ENCODE measurements at places on chromosomes 7 and 10.

DNA sequence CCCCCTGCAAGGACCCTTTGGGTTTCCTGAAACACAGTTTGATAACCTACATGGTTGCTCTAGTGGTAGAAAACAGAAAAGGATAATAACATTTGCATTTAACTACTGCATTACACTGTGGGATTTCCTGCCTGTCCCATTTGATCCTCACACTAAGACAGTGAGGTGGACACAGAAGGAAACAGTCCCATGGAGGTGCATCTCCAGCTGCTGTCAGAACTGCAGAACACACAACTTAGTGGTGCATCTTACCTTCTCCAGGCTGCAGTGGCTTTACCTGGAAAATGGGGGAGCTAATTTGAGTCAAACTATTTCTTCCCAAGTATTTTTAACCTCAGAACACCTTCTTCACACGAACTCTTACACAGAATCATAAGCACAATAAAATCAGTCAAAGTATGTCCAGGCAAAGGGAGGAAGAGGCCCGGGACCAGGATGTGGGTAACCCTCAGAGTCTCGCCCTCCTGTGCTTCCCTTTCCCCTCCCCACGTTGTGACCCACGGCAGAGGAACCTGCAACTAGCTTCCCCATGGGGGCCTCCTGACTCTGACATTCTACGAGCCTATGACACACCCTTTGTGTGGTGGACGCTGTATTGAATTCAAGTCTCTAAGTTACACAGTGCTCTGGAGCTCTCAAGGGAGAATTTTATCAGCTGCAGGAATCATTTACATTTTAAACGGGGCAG is 33.7 kb downstream of the SCRN1 start:
- no peak for DNase-seq

GRCh38 chr10:97183314-97183713 is 2.4 kb downstream of the SLIT1 start:
- no peak for DNase-seq

DNA sequence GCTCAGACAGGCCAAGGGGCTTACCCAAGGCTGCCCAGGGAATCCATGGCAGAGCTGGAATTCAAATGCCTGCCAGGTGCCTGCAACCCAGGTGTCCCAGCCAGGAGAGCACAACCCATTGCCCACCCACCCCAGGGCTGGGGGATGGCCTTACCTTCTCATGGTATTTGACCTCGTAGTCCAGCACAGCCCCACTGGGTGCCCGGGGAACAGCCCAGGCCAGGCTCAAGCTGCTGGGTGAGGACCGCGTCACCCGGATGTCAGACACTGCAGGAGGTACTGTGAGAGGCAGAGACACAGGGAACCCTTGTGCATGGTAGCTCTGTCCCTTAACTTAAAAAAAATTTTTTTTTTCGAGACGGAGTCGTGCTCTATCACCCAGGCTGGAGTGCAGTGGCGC is 9.0 kb downstream of the EPHB4 start:
- DNase-seq, result no peak

GRCh38 chr10:95214369-95214768 is 20.3 kb downstream of the ACSM6 start:
- DNase-seq, result no peak

DNA sequence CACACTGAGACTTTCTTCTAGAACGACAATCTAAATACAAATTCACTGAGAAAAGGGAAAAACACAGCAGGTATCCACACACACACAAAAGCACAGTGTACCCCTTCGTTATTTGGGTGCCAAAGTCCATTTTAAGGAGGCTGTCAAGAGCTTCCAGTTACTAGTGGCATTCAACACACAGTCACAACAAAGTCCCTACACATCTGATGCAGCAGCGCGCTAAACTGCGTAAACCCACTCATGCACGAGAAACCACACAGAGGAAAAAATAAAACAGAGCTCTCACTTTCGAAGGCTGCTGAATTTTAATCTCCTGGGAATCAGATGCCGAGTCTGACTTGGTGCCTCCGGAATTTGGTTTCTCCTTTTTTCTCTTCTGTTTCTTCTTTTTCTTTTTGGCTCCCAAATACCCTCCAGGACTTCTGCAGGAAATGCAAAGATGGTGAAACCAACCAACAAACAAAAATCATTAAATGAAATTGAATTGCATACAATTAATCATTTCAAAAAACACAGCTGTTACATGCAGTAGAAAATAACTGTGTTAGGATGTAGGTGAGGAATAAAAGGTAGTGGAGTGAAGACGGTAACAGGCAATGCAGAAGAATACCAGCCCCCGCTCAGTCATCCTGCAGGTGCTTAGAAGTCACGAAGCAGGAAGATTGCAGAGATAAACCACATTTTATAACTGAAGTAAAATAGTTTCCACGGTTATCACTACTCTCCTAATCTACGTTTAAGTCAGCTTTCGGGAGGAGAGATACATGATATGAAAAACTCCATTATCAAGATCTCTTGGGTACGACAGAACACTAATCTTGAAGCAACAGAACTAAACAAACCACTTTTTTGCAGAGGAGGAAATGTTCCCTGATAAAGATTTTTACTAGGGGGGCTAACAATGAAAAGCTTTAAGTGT is 27.1 kb downstream of the NMT2 start:
- no peak for DNase-seq

DNA sequence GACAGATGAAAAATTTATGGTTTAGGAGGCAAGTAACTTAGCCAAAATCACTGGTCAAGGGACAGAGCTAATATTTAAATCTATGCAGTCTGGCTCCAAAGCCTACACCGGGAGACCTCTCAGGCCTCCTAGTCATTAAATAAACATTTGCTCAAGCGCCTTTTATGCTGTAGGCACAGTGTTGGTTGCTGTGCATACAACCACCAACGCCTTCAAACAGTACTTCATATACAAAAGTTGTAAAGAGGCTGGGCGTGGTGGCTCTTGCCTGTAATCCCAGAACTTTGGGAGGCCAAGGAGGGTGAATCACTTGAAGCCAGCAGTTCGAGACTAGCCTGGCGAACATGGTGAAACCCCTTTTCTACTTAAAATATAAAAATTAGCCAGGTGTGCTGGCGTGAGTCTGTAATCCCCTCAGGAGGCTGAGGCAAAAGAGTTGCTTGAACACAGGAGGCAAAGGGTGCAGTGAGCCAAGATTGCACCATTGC is 159.8 kb downstream of the MAGI2 start:
- DNase-seq, result no peak

DNA sequence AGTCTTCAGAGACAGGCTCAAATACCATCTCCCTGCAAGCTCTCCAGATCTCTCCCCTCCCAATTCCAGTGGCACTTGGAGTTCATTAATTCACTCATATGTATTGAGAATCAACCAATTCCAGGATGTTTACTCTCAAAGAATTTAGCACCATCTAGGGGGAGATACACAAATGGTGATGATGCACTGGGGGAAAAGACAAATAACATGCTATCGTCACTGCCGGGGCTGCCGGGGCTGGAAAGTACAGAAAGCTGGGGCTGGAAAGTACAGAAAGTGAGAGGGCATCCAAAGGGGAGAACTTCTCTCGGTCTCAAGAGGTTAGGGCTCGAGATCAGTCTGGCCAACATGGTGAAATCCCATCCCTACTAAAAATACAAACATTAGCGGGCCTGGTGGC is 118.7 kb downstream of the MKX start:
- no peak for DNase-seq

GRCh38 chr10:488933-489215 is 200.6 kb downstream of the DIP2C start:
- no peak for DNase-seq

DNA sequence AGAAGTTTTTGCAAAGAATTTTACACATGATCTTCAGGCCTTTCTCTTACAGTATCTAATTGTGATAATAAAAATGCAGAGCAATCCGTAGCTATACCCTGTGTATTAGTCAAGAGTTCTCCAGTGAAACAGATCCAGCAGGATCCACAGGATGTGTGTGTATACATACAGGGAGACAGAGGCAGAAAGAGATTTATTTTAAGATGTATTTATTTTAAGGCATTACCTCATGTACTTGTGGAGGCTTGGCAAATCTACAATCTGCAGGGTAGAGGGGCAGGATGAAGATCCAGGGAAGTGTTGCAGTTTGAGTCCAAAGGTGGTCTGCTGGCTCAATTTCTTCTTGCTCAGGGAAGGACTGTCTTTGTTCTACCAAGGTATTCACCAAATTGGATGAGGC is 41.7 kb downstream of the ARHGAP12 start:
- DNase-seq, result no peak

DNA sequence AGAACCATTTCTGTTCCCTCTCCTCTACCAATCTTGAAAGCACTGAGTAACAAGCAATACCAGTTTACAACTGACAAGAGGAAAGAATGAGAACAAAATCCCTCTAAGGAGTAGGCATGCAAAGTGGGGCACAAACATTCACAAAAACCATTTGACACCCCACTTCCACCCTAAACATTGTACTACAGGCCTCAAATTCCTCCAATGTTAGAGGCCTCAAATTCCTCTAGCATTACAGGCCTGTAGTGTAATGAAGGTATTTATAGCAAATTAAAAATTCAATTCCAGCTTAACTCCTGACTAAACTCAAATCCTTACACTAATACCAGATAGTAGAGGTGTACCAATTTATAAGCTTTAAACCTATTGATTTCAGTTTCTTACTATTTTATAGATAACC is 85.4 kb downstream of the SIRT1 start:
- DNase-seq, result no peak

- DNase-seq, result no peak
Observed at GRCh38 chr10:128086003-128086863, 40.0 kb downstream of the MKI67 start.

GRCh38 chr10:92244796-92245195 is 46.1 kb downstream of the CPEB3 start:
- no peak for DNase-seq

GRCh38 chr7:47480576-47481538 is 101.1 kb downstream of the TNS3 start:
- DNase-seq, result no peak

- no peak for DNase-seq
Observed at GRCh38 chr10:88190540-88191235, 327.3 kb downstream of the PTEN start.

GRCh38 chr7:133331861-133332260 is 79.0 kb downstream of the EXOC4 start:
- DNase-seq, result no peak

DNA sequence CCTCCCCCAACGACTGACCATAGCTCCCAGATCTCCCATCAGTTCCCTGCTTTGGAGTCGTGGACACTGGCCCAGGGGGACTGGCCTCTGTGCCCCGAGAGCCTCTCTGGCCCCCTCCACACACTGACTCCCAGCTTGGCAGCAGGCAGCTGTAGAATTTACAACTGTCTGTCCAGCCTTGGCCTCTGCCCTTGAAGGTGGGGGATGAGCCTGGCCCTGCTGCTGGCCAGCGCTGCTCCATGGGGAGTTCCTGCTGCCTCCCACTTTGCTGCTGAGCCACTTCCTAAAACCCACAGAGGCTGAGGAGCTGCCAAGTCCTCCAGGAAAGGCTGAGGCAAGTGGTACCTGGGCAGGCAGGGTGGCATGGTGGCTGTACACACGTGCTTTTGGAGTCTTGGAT is 147.1 kb downstream of the WDR11 start:
- DNase-seq, result no peak

GRCh38 chr10:86705139-86705538 is 36.8 kb downstream of the LDB3 start:
- DNase-seq, result no peak

DNA sequence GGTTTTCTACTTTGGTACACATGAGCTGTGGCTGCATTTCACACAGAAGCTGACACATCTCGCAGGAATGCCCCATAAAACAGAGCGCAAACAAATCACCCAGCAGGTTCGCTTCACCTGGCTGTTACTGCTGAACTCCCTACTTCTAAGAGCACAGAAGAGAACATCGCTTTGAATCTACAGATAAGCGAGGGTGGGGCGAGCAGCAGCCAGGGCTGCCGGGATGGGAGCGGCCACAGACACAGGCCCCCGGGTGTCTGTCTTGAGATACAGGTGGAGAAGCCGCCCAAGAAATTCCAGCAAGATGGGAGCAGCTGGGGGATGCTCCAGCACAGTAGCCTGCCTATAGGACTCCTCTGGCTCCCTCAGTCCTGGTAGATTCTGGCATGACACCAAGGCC is 27.4 kb downstream of the OGDHL start:
- DNase-seq, result no peak

DNA sequence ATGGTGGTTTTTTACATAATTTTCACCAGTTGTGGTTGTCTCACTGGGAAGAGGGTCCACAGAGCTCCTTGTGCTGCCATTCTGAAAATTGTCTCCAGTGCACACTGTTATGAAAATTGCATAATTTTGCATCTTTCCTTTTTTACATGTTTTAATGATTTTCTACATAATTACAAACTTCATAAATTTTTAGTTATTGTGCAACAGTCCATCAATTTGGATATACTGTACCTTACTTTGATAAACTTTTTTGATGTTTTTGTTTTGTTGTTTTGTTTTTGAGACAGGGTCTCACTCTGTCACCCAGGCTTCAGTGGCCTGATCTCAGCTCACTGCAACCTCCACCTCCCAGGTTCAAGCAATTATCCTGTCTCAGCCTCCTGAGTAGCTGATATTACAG is 70.6 kb upstream of the AUTS2 start:
- DNase-seq, result no peak

GRCh38 chr7:45927721-45928120 is 6.6 kb upstream of the IGFBP3 start:
- DNase-seq, result no peak

GRCh38 chr10:33818343-33818742 is 483.9 kb upstream of the NRP1 start:
- no peak for DNase-seq

- no peak for DNase-seq
Observed at GRCh38 chr10:90893190-90893589, 21.4 kb downstream of the RPP30 start.

DNA sequence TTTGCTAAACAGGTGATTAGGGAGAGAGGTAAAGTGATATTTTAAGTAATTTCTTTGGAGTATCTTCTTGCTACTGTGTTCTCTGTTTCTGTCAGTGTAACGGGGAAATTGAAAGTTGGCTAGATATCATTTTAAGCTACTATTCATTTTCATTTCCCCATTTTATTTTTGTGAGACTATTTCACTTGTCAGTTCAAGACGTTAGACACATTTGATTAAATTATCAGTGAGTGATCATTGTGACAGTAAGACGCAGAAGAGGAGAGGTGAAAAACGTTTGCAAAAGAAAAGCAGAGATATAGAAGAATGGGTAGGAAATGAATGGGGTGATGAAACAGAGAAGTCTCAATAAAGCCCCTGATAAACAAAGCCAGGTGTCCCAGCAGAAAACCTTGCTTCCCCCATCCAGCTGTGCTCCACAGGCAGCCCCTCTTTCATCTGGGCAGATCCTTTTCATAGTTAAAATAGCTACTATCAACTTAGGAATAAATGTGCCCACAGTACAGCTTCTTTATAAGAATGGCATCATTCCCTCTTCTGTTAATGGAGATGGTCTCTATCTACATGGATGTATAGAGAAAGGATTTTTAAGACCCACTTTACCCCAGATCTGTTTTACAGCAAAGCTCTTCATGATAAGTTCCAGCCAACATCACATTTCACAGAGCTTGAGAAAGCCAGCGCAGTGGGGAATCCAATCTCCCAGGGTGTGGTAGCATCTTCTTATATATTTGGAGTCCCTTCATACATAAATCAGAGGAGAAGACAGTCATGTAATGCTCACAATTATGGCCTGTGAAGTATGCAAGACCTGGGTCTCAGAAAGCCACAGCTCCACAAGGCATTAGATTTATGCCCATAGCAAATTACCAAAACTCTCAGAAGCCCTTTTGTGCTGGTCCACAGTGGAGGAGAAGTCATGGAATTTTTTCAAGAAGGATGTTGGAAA is 138.1 kb upstream of the ITGB1 start:
- no peak for DNase-seq

- DNase-seq, result no peak
Observed at GRCh38 chr10:33153968-33154327, 180.5 kb downstream of the NRP1 start.

- DNase-seq, result no peak
Observed at GRCh38 chr7:31023877-31024276, 28.2 kb upstream of the ADCYAP1R1 start.

All from stimulated activated CD4-positive, alpha-beta T cell treated with anti-CD3 and anti-CD28 coated beads, Interleukin-15, amount 100 ng/mL, for 1 hour (primary cell).